Fibroblast of skin of scalp (primary cell): ENCODE measurements at places on chromosomes 3 and 15.
A peak's percentile ranks its signal among the peaks of the same experiment; 100 is the strongest.

DNA sequence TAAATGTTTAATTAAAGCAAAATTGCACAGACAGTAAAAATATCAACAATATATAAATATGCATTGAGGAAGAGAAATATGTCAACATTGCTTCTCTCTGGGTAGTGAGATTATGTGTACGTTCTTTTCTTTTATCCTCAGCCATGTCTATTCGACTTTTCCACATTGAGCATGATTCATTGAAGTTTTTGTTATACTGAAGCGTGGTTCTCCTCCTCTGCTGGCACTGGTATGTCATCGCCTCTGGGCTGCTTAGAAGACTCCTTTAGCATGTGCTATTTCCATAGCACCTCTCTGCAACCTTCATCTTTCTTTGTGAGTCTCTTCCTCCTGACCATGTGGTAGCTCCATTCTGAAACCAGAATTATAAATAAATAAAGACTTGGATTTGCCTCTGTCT, 65.8 kb upstream of the AKAP13 start:
- peak; percentile 48 for DNase-seq

GRCh38 chr3:113741086-113741485, 5.0 kb downstream of the NAA50 start:
- DNase-seq, result no peak

DNA sequence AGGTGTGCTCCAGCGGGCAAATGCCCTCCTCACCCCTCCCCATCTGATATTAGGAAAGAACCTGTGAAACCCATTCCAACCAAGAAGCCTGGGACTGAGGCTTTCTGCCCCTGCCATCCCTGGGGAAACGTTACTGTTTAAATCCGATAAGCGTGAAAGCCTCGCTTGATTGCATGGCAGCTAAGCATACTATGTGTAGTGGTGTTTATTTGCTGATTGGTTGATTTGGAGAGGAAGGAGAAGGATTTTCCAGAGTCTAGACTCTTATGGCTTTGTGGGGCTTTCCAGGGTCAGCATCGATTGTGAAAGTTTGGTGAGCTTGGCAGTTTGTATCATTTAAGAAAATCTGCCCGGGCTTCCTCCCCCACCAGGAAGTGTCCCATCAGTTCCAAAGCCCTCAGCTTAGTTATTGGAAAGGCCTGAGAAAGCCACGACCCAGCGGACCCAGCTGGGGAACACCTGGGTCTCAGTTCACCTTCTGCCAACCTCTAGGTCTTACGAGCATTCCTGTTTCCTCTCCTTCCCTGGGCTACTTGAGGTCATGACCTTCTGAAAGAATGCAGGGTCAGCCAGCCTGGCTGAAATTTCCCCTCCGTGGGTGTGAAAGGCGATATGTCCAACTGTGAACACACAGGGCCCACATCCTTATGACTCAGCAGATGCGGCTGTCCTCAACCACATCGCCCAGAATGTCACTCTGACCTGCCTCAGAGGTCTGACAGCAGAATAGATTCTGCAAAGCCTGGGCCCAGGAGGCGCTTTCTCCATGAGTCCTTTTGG, 62.8 kb upstream of the HERC1 start:
- DNase-seq, result peak; percentile 45

DNA sequence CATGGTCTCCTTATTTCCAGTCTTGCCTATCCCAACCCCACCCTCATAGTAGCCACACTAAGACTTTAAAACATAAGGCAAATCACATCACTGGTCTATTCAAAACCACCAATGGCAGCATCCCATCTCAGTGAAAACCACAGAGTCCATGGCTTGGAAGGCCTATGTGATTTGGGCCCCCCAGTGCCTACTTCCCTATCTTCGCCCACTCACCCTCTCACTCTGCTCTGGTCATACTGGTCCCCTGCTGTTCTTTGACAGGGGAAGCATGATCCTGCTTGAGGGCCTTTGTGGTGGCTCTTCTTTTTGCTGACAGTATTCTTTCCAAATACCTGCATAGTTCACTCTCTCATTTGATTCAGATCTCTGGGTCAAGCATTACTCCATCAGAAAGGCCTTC, 3.3 kb downstream of the GTF2A2 start:
- DNase-seq, result no peak

- no peak for DNase-seq
Measured at GRCh38 chr3:114207768-114208167, 28.9 kb upstream of the DRD3 start.

DNA sequence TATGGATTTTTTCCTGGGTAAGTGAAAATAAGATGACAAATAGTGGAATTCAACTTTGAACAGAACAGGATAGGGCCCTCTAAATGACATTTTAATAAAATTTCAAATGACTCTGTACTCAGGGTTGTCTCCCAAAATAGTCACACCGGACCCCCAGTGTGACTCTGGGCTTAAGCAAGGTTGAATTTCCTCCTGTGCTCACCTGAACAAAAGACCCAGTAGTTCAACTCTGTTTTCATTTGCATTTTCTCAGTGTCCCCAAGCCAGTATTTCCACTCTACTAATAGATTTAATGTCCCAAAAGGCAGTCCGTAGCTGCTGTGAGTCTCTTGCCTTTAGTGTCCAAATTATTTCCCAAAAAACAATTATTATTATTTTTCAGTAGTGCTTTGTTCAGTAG, 296.6 kb downstream of the PLOD2 start:
- DNase-seq, result no peak

GRCh38 chr15:92715758-92716157, 60.2 kb upstream of the FAM174B start:
- DNase-seq, result peak; percentile 17

- no peak for DNase-seq
Measured at GRCh38 chr3:193347521-193348501, 30.7 kb downstream of the ATP13A5 start.

- no peak for DNase-seq
Measured at GRCh38 chr15:78024883-78025282, 52.6 kb downstream of the TBC1D2B start.

- DNase-seq, result peak; percentile 42
Measured at GRCh38 chr15:67836477-67836876, 3.4 kb downstream of the RNU6-1 start.

DNA sequence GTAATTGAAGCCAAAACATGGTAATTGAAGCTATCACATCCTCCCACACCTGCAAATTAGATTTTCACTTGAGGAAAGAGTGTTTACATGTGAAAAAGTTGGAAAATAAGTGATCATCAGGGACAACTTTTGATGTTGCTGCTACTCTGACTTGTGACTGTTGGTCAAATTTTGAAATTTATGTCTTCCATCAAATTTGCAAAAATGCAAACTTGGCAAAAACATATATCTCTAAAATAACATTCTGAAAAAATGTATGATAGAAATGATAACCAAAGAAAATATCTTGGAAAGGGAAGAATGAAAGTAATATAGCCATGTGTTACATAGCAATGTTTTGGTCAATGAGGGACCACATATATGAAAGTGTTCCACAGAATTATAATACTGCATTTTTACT, 703.9 kb upstream of the SEMA6D start:
- no peak for DNase-seq

DNA sequence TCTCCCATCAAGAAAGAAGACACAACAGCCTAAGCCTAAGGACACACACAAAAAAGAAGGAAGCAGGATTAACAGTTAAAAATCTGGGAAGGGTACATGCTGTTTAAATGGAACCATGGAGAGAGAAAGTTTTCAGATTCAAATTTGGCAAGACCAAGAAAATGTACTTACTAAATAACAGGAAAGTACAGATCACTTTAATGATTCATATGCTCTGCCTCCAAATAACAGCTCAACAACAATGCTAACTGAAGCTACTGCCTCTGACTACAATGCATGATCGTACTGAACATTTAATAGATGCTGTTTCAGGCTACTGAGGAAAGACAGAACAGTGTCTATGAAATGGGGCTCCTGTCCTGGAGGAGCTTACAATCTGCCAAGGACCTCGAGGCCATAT, 8.4 kb upstream of the NMB start:
- DNase-seq, result no peak

DNA sequence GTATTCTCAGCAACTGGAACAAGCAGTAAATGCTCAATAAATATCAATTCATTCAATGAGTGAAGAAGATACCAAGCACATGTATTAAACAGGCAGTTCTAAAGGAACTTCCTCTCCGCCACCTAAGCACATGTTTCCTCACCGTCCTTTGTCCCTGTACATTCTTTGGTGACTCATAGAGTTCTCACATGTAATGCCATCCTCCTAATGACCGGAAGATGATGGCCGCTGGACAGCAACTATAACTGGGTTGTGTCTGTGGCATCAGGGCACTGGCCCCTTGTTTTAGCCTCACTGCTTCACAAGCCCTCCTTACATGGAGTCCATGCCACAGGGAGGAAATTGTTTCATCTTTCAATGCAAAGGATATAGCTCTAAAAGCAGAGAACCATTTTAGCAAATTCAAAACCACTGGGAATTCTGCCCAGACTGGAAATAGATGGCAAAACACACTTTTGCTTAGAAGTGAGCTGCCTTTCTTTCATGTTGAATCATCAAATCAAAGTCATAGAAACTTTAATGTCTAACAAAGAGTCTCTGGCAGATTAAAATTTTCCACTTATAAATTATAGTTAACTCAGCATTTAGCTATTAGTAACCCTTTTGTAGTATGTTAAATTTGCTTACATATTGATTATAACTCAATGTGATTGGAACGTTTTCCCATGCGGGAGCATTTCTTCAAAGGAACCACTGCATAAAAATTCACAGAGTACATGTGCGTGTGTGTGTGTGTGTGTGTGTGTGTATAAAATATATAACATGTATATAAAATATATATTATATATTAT, 74.1 kb downstream of the GAP43 start:
- DNase-seq, result peak; percentile 25

DNA sequence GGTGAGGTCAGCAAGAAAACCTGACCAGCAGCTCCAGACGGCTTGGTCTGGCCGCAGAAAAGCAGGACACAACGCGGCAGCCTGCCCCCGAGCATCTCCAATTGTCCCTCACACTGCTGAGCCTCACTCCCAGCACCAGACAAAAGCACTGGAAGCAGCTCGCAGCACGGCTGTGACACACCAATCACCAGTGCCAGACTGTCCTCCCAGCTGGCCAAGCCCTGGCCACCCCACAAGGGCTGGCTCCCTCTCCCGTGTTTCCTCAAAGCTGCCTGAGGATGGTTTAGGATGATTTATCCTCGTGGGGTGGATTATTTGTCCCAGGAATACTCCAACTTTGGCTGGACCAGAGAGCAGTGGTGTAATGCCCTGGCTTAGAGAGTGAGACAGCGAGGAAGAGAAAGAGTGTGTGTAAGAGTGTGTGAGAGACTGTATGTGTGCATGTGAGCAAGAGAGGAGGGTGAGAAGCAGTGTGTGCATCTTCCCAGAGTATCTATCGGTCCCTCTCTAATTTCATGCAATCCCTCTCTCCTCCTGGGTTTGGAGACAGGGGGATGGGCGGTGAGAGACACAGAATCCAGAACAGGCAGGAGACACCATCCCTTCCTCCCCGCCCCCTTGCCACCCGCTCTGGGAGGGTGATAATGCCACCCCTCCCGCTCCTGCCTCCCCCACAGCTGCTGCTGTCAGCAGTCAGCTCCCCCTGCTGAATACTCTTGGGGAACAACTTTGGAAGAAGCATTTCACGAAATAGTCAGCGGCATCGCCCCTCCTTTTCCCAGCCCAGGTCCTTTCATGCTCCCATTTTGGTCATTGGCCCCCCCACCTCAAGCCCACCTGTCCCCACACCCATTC, 34.2 kb downstream of the SEMA5B start:
- DNase-seq, result no peak

DNA sequence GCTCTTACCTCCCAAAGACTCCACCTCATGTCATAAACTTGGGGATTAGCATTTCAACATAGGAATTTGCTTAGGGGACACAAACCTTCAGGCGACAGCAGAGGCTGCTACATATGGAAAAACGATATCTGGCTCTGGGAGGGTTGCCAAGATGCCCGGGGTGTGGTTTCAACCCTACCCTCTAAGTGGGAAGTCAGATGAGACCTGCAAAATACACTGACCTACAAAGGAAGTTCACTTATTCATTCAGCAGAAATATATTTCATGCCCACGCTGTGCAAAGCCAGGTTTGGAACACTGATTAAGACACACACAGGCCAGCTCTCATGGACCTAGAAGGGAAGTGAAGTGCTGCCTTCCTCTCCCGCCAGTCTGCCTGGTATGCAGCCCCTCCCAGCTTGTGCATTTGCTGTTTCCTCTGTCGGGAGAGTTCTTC, 239.3 kb downstream of the FEZF2 start:
- DNase-seq, result peak; percentile 24

DNA sequence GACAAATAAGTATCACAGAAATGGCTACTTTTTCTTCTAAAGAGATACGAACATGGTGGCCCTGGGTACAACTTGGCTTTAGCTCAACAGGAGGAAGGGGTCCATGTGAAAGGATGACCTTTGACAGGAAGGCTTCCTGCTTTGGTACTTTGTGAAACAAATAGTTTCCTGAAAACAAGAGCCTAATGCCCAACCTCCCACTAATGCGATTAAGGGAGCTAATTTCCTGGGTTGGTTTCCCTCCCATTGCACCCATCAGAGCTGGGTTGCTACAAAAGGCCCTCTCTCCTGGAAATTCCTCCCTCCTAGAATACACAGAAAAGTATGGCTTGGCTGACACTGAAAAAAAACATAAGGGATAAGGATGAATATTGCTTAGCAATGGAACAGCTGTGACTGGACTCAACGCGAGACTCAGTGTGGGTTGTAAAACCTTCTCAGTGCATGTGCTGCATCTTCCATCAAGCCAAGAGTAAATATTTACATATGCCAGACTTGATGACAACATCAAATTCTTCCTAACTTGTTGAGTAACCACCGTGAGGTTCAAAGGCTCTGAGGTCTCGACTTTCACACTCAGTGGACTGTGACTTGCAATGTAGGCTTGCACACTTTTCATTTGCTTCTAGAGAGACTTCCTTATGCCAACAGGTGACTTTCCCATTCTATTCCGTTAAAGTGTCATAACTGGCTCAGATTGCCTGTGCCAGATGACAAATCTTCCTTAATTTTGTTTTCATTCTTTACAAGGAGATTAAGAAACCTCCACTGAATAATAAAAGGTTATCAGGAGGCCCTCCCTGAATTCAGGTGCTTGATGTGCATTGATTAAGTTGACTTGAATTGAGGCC, 60.1 kb downstream of the ADAMTS9 start:
- no peak for DNase-seq

- no peak for DNase-seq
Measured at GRCh38 chr3:152380043-152380442, 111.3 kb downstream of the MBNL1 start.

- DNase-seq, result peak; percentile 85
Measured at GRCh38 chr15:83904107-83905040, 250.5 kb downstream of the ADAMTSL3 start.

GRCh38 chr3:60812502-60812901, 438.8 kb downstream of the FHIT start:
- DNase-seq, result peak; percentile 72

DNA sequence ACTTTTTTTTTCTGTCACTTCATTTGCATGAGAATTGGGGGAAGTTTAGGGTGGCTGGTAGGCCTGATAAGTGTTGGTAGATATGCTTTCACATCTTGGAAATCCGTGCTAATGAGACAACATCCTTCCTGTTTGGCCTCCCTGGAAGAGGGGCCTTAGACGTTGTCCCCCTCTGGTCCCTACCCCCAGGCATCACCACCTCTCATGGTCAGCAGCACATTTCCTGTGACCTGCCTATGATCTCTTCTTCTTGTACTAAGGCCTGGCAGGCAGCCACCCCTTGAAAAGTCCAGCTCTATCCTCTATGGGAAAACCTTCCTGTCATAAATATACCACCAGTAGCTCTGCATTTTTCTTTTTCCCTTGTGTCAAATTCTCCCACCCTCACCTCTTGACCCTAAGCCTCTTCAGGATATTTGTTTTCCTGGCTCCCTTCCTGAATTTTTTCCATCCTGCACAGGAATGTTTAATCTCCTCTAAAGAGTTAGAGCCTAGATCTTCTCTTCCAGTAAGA, 107.8 kb downstream of the SNRK start:
- peak; percentile 47 for DNase-seq

GRCh38 chr3:170128977-170129431, 52.5 kb downstream of the PHC3 start:
- DNase-seq, result peak; percentile 20
